ENCODE measurements at places on chromosomes 16 and 17.

GRCh38 chr16:11133344-11133943, 122.6 kb downstream of the SOCS1 start:
- no peak for DNase-seq

DNA sequence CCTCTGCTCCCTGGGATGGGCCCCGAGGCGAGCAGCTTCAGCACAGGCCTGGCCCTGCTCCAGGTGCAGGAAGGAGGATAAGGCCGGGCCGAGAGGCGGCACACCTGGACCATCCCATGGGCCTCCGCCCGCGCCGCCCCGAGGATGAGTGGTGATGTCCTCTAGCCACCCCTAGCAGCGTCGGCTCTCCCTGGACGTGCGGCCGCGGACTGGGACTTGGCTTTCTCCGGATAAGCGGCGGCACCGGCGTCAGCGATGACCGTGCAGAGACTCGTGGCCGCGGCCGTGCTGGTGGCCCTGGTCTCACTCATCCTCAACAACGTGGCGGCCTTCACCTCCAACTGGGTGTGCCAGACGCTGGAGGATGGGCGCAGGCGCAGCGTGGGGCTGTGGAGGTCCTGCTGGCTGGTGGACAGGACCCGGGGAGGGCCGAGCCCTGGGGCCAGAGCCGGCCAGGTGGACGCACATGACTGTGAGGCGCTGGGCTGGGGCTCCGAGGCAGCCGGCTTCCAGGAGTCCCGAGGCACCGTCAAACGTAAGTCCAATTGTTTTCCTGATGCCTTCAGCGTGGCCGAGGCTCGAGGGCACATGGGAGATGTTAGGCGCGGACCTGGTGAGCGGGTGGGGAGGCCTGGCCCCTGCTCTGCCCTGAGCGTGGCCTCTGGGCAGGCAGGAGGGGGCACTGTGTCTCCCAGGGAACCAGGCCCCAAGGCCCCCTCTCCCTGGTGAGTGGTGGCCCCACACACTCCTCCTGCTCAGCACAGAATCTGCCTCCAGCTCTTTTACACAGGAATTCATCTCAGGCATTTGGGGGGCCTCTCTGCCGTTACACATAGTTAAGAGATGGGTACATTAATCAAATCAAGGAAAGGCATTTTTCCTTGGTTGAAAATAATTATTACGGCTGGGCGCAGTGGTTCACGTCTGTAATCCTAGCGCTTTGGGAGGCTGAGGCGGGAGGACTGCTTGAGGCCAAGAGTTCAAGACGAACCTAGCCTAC, 855 bp downstream of the TMEM204 start:
- no peak for DNase-seq

GRCh38 chr17:7177954-7178477, 1.2 kb downstream of the ASGR1 start:
- no peak for DNase-seq

DNA sequence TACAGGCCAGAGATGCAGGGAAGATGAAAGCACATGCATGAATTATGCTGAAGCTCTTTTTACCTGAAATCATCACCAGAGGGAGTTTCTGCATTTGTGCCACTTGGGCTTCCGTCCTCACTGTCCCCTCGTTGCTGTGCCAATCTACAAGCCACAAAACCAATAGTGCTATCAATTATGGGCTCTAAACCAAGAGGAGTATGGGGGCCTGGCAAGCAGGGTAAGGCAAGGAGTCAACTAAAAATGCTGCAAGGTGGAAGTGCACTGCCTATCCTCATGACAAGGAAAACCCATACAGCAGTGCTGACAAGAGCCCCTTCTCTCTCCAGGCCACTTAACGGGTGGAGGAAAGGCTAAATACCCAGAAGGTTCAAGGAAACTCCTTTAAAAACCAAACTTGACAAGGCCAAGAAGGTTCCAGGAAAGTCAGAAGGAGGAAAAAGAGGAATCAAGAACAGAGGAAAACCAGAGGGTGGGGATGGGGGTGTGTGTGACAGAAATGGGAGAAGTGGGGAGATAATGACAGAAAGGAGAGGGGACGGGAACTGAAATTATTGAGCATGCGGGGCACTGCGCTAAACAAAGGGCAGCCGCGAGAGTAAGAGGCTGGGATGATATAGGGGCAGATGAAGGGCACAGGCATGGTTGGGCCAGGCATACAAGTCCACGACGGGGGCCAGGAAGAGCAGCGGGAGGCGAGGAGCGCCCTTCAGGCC, 674 bp downstream of the C17orf75 start:
- peak; percentile 39 for DNase-seq

GRCh38 chr16:80009971-80010659, 409.6 kb upstream of the MAF start:
- no peak for DNase-seq

DNA sequence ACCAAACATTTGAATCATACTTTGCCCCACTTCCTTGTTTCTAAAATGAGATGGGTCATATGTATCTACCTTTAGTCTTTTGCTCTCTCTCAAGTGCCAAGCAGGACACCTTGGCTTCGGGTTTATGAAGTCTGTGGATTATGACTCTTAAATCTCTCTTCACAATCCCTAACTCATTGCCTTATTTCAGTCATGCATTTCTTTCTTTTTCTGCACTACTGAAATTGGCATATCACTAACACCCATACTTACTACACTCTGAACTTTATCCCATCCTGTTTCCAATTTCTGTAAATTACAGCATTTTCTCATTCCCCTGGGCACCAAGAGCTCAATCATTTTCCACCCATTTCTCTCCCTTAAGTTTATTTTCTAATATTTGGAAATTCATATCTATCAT, 42.0 kb downstream of the ABCA9 start:
- no peak for DNase-seq

- DNase-seq, result no peak
Observed at GRCh38 chr17:66417300-66417719, 114.9 kb downstream of the PRKCA start.

- no peak for DNase-seq
Observed at GRCh38 chr16:81551151-81551808, 106.7 kb downstream of the CMIP start.

- no peak for DNase-seq
Observed at GRCh38 chr17:16934133-16934795, 37.7 kb downstream of the TNFRSF13B start.

- no peak for DNase-seq
Observed at GRCh38 chr17:40862985-40863733, 3.9 kb downstream of the KRT12 start.

- no peak for DNase-seq
Observed at GRCh38 chr17:74729368-74729767, 7.7 kb upstream of the RAB37 start.
